Erythroblast (primary cell): ENCODE measurements at places on chromosomes 4 and X.

DNA sequence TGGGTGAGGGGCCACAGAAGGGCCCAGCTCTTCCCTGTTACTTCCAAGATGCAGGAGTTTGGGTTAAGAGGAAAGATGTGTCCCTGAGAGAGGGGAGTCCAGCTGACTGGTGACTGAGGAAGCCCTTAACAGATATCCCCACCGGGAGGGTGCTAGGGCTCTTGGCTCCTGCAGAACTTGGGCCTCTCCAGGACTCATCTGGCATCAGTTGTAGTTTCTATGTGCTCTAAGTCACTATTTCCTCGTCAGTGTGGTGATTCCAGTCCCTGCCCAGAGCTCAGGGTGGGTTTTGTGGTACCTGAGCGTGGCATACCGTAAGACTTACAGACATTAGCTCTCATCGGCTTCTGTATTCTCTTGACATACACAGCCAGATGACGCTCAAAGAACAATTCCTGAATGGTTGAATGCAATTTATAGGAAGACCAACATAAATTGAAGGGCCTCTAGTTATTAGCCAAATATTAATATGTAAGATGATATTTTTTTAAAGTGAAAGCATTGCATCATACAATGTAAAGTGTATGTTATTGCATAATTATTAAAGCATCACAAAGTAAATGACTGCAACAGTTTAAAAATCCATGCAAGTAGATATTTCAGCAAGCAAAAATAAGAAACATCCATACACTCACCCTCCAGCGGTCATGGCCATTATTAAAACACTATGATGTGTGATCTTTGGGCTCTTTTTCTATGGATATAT is 195.5 kb downstream of the PTTG2 start:
- DNase-seq: peak; percentile 28

DNA sequence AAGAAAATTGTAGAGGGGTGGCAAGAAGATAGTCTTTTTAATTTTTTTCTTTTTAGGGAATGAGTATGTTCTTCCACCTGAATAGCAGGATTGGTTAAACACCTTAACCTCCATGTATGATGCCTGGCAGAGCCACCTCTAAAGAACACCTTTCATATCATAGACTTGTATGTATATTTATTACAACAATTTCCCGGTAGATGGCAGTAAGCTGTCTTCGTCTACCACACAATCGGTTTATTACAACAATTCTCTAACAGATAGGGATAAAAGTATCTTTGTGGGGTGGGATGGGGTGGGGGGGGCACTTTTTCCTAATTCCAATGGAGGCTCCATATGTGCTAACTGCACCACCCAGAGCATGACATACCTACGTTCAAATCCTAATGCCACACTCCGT is 255.5 kb downstream of the LDB2 start:
- no peak for DNase-seq

- no peak for DNase-seq
Measured at GRCh38 chrX:133189195-133189594, 29.0 kb downstream of the TFDP3 start.

GRCh38 chrX:113514906-113515305 is 674.3 kb upstream of the AMOT start:
- no peak for DNase-seq
